ENCODE measurements at places on chromosomes 1 and 21.

- DNase-seq: no peak
Observed at GRCh38 chr1:212819726-212820125, 27.7 kb downstream of the SPATA45 start.

- DNase-seq: no peak
Observed at GRCh38 chr1:110606657-110607535, 738 bp upstream of the KCNA2 start.

DNA sequence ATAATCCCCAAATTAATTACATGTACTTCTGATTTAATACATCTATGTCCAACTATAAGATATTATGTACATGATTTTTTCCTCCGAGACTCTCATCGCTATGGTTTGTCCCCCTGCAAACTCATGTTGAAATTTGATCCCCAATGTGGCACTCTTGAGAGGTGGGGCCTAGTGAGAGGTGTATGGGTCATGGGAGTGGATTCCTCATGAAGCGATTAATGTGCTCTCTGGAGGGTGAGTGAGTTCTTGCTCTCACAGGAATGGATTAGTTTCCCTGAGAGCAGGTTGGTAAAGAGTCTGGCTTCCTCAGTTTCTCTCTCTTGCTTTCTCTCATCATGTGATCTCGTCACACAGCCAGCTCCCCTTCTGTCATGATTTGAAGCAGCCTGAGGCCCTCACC, 16.1 kb downstream of the HSF2BP start:
- no peak for DNase-seq

GRCh38 chr1:61753998-61754508, 11.8 kb downstream of the PATJ start:
- DNase-seq: no peak

GRCh38 chr1:31376375-31377134, 3.7 kb upstream of the FABP3 start:
- no peak for DNase-seq

DNA sequence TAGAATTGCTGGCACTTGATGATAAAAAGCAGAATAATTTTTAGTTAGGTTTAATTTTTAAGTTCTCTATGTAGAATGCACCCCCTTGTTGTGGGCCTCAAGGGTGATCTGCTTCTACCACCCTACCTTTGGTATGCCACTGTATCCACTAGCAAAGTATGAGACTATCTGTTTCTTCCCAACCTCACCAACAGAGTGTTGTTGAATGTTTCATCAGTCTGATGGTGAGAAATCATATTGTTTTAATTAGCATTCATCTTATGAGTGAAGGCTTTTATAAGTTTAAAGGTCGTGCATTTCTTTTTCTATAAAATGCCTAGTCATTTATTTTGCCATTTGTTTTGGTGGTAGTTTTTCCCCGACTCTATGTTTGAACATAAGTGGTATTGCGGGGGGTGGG, 141.0 kb downstream of the MAGI3 start:
- no peak for DNase-seq

- DNase-seq: peak; percentile 42
Observed at GRCh38 chr1:84298328-84298683, 3.2 kb upstream of the SAMD13 start.

GRCh38 chr1:44848456-44849181, 5.6 kb upstream of the PTCH2 start:
- no peak for DNase-seq

DNA sequence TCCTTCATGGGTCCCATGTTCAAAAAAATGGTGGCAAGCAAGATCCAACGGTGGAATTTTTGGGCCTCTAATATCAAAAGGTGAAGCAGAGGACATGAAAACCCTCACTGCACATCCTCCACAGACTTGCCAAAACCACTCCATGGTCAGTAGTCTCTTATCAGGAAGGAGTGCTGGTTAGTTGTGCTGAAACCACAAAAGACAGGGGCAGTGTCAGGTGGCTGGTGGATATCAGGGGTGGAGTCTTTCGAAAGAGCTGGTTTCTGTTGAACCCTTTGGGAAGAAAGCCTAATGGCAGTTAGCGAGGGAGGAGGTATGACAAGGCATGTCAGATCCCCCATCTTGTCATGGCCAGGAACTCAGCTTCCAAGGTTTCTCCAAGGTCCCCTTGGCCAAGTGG, 395.9 kb upstream of the CAMK1G start:
- DNase-seq: no peak

GRCh38 chr1:2956576-2956975, 64.7 kb upstream of the ACTRT2 start:
- no peak for DNase-seq

GRCh38 chr1:23524716-23525401, 6.2 kb downstream of the E2F2 start:
- no peak for DNase-seq

DNA sequence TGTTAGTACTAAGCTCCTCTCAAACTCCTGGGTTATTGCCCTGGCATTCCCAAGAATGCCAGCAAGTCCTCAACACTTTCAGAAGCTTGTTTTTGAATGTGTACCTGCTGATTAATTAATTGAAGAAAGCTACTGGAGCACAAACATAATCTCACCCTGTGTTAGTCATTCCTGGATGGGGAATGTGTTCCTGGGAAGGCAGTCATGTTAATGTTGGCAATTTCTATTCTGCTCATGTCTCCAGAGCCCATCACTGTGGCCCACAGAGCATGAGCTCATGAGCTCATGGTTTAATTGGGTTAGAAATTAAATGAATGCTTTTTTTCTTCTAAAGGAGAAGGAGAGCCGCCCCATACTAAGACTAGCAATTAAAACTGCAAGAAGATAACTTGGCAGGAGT, 31.9 kb upstream of the KCNA3 start:
- no peak for DNase-seq

DNA sequence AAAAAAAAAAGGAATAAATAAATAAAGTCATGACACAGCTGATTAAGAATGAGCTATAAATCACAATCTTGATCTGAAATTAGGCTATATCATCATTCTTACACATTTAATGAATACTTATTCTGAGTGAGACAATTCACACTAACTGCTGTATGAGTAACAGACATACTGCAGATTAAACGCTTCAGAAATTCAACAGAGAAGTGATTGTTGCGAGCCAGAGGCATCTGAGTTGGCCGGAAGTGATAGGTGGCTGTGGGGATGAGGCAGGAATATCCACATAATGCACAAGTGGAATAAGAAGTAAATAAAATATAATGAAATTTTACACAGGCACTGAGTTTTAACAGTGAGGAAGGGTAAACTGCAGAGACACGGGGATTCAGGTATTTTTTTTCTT, 142.4 kb downstream of the APP start:
- no peak for DNase-seq

GRCh38 chr1:192311281-192311680, 5.5 kb upstream of the RGS21 start:
- DNase-seq: no peak

- no peak for DNase-seq
Observed at GRCh38 chr1:96374076-96374762, 347.4 kb upstream of the PTBP2 start.

DNA sequence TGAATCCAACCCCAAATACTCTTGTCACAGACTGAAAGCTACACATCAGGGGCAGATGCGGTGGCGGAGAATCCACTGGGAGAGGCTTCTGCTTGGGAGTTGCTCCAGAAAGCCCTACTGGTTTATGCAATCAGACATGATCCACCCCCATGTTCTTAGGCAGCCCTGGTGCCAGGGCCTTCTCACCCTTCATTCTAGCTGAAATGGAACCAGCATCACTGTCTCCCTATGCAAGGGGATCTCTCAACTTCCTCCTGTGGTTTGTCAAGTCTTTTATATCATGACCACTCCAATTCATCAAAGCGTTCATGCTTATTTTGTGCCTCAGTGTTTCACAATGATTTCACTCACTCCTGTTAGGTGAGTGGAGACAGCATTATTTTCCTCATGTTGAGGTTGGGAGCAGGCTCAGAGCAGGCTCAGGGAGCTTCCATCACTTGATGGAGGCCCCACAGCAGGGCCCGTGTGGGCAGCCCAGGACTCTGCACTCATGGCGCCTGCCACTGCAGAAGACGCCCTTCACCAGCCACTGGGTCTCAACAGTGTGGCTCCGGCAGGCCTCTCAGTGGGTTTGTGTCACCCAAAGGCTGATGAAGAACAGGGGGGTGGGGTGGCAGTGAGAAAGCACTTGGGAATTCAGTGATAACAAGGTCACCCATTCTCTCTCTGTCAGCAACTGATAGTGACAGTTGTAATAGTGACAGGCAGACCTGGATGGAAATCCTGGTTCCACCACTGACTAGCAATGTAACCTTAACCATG, 67.1 kb downstream of the CD58 start:
- DNase-seq: no peak

- DNase-seq: no peak
Observed at GRCh38 chr21:35942211-35943144, 117.8 kb downstream of the SETD4 start.

GRCh38 chr1:12048372-12048771, 14.7 kb upstream of the TNFRSF8 start:
- no peak for DNase-seq

GRCh38 chr1:237050185-237050584, 8.2 kb downstream of the RYR2 start:
- DNase-seq: no peak

- DNase-seq: no peak
Observed at GRCh38 chr1:35350872-35351271, 82.4 kb downstream of the ZMYM4 start.

DNA sequence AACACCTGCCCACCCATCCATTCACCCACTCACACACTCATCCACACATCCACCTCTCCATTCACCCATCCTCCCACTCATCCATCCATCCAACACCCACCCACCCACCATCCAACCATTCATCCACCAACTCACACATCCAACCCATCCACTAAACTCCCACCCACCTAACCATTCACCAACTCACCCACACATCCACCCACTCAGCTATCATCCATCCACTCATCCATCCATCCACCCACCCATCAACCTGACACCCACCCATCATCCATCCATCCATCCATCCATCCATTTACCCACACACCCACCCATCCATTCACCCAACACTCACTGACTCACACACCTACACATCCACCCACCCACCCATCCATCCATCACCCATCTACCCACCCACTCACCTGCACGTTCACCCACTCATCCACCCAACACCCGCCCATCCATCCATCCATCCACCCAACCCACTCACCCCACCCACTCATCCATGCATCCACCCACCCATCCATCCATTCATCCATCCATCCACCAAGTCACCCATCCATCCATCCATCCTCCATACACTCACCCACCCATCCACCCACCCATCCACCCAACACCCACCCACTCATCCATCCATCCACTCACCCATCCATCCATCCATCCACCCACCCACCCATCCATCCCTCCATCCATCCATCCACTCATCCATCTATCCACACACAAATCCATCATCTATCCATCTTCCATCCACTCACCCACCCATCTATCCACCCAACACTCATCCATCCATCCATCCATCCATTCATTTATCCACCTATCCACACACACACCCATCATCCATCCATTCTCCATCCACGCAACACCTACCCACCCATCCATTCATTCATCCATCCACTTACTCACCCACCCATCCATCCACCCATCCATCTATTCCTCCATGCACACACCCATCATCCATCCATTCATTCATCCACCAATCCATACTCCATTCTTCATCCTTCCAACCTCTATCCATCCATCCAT, 17.4 kb upstream of the PRDM16 start:
- no peak for DNase-seq

DNA sequence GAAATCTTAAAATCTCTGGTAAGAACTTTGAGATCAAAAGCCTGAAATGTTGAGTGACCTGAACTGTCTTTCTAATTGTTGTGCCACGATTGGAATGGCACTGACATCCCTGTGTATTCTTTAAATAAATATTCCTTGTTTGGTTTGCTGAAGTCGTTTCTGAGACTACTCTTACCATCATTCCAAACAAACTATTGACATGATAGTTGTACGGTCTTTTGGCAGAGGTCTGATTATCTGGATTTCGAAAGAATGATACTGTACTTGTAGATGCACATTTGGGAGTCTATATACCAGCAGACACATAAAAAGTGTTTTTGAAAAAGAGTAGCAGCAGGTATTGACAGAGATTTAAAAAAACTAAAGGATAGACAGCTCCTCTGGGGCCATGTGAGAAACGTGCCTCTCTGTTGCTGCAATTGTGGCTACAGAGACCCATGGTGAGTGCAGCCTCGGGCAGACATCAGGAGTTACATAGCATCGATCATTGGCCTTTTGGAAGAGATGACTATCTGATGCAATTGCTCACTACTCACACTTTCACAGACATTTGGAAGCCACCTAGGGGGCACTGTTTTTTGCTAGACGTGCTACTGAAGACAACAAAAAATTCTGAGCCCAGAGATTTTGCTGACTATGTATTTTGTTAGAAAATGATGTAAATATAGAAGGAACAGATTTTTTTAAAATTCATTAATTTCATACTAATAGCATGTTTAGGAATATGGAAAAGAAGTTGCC, 464.5 kb downstream of the KCNT2 start:
- no peak for DNase-seq

- DNase-seq: no peak
Observed at GRCh38 chr1:197595304-197595904, 179.9 kb downstream of the DENND1B start.

- DNase-seq: no peak
Observed at GRCh38 chr1:39680751-39681150, 8.8 kb upstream of the NT5C1A start.

- DNase-seq: no peak
Observed at GRCh38 chr1:237390823-237391222, 348.8 kb downstream of the RYR2 start.

- no peak for DNase-seq
Observed at GRCh38 chr21:45991606-45992300, 10.2 kb downstream of the COL6A1 start.

DNA sequence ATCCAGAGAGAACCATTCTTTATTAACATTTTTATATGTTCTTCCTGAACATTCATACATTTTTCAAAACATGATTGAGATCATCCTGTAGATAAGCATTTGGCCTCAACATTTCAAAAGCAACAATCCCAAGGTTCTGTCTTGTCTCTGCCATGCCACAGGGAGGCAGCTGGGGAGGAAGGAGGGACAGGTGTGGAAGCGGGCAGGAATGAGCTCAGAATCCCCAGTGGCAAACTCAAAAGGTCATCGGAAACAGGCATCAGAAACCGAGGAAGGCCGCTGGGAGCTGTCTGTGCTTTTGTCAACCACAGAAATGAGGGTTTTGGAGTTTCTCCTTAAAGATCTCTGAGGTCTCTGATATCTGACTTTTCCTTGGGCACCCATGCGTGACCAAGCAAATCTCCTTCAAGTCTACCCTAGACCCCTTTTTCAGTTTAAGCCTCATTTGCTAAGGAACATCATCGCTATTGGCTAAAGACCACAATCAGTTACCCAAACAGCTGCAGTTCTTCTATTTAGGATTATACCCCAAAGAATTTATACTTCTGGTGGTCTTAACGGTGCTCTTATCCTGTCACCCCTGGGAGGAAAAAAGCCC, 34.0 kb downstream of the RASSF5 start:
- DNase-seq: no peak

DNA sequence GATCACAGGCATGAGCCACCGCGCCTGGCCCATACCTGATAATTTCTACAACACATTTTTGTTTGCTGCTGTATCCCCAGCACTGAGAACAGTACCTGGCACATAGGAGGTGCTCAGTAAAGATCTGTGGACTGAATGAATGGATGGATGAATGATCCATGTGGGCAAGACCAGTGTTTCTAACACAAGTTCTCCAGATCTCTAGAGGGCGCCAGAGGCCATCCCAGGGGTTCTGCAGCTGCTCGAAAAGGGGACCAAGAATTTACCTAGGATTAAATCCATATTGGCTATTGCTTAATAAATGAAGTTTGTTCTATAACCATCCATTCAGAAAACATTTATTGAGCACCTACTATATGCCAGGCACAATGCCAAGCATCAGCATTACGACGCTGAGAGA, 167.7 kb downstream of the ACTL8 start:
- no peak for DNase-seq

All from stimulated activated CD8-positive, alpha-beta memory T cell treated with anti-CD3 and anti-CD28 coated beads, Interleukin-4, amount 100 ng/mL, for 24 hours (primary cell).